ENCODE measurements at places on chromosomes 12 and 14.

DNA sequence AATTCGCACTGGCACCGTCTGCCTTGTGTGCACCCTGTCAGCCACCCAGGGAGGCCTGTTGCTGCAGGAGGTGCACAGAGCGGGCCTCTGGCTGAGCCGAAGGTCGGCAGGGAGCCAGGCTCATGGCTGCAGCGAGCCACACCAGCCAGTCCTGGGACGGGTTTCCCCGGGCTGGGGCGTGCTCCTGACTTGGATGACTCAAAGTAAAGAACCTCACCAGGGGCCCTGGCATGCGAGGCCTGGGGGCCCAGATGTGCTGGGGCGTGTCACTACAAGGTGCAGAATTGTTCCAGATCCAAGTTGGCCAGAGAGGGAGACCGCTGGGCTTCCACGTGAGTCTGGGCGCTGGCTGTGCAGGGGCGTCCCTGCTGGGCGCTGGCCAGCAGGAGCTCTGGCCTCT lies 34.5 kb downstream of the FBRSL1 start:
- DNase-seq, result no peak

DNA sequence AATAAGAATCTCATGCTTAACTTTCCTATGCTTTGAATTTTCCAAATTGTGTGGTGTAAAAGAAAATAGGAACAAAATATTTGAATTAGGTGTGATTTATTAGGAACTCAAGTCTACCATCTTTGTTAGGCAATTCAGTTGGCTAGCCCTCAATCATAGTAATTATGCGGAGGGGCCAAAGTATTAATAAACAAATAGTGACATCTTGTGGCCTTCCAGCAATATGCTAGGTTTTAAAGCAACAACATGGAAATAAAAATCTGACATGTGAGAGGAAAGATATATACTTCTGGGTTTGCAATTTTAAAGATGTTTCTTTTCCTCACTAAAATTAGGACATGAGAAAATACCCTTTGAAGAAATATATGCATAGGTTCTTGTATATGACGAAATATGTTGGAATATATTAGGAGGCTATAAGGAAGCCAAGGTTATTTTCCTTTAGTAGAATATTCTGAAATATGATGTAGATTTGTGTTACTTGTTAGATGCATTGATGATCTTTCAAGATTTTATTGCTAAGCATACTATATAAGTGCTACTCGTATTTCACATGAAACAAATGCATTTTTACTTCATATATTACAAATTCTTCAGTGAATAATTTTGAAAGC lies 200.4 kb downstream of the PTPRO start:
- DNase-seq, result peak; percentile 41

- no peak for DNase-seq
These were observed 65.7 kb downstream of the MOK start for GRCh38 chr14:102239231-102239630.

DNA sequence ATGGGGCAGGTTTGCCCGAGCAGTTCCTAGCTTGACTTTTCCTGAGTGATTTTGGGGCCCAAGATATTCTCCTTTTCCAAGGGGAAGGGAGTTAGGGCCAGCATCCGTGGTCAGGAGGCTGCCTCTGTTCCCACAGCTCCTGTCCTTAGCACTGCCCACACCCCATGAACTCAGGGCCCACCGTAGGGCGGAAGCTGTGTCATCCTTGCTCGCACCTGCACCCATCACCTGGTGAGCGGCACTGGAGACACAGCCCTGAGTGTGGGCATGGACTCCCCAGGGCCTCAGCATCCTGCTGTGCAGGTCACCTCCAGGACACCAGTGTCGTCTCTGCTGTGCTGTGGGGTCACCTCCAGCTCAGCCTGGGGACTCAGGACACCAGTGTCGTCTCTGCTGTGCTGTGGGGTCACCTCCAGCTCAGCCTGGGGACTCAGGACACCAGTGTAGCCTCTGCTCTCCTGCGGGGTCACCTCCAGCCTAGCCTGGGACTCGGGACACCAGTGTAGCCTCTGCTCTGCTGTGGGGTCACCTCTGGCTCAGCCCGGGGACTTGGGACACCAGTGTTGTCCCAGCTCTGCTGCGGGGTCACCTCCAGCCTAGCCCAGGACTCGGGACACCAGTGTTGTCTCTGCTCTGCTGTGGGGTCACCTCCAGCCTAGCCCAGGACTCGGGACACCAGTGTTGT lies 322.9 kb downstream of the ADGRD1 start:
- no peak for DNase-seq

DNA sequence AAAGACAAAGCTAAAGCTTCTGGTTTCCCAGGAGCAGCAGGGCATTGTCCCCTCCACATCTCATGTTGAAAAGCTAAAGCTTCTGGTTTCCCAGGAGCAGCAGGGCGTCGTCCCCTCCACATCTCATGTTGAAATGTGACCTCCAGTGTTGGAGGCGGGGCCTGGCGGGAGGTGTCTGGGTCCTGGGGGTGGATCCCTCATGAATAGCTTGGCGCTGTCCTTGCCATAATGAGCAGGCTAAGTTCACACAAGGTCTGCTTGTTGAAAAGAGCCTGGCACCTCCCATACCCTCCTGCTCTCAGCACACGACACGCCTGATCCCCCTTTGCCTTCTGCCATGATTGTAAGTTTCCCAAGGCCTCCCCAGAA lies 123.7 kb downstream of the PIWIL1 start:
- DNase-seq, result no peak

DNA sequence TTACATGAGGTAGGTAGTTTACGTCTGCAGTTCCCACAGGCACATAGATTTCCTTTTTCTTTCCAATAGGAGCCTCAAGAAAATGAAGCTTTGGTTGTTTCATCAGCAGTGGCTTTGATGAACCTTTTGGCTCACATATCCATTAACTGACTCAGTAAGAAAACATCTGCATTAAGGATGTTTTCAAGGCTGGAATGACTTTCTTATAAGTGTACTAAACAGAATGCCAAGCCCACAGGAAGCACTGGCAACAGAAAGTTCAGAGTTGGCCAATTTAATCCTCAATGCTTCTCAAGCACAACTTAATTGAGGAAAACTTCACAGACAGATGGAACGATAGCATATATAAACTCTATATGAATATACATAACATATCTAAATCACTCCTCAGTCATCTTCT lies 63.5 kb downstream of the ST8SIA1 start:
- DNase-seq, result peak; percentile 72

GRCh38 chr12:27971606-27972005 lies 927 bp downstream of the PTHLH start:
- DNase-seq, result no peak

GRCh38 chr12:227923-228845 lies 14.2 kb upstream of the SLC6A12 start:
- DNase-seq, result no peak

GRCh38 chr12:47110718-47111391 lies 31.1 kb upstream of the AMIGO2 start:
- DNase-seq, result no peak

DNA sequence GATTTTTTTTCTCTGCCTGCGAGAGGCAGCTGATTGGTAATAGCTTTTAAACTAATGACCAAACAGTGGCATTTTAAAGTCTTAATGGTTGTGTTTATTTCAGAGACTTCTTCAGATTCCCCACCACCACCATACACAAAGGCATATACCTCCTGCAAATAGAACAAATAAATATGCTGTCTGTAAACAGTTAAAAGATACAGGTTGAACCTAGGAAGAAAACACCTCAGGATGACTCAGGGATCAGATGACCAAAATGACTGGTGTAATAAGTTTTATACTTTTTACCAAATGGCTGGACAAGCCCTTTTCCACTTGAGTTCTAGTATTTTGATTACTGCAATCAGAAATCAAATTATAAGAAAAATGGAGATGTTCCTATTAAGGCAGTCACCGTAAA lies 364.1 kb downstream of the PAWR start:
- no peak for DNase-seq

DNA sequence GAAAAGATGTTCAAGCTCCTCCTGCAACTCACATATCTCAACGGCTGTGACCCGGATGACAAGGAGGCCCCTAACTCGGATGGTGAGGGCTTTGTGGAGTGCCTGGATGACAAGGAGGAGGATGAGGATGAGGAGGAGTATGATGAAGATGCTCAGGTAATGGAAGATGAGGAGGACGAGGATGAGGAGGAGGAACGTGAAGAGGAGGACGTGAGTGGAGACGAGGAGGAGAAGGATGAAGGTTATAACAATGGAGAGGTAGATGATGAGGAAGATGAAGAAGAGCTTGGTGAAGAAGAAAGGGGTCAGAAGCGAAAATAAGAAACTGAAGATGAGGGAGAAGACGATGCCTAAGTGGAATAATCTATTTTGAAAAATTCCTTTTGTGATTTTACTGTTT lies 702 bp downstream of the ANP32D start:
- no peak for DNase-seq

GRCh38 chr12:109943811-109944210 lies 43.7 kb downstream of the TCHP start:
- no peak for DNase-seq

GRCh38 chr12:14775636-14775980 lies 27.7 kb downstream of the WBP11 start:
- peak; percentile 21 for DNase-seq

DNA sequence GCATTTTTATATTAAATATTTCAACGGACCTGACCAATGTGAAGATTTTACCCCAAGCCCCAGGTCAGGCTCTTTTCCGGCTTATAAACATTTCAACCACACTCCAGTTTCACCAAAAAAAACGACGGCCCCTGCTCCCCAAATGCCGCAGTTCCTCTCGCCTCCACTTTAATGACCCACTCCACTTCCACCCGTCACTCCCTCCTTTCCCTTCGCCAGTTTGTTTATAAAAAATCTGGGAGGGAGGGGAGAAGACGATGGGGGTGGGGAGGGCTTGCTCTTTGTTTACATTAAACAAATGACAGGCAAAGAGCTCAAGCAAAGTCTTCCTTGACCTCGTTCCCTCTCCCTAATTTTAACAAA lies 5.4 kb downstream of the SIX6 start:
- no peak for DNase-seq

DNA sequence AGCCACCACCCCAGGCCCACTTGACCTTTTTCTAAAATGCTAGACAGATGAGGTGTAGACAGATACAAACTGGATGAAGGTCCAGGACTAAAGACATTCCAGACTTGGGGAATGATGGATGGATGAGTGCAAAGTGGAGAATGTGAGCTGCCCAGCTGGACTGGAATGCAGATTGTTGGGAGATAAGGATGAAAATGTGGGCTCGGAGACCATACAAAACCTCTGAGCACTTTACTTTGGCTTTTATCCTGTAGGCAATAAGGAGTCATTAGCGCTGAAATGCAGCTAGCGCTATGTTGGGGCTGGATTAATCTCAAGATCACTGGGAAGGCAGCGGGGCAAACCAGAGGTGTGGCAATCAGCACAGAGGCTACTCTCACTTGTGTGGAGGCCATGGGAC lies 64.7 kb upstream of the GNPNAT1 start:
- DNase-seq, result no peak

GRCh38 chr14:76034566-76034965 lies 49.0 kb downstream of the IFT43 start:
- no peak for DNase-seq

- DNase-seq, result no peak
These were observed 63.1 kb downstream of the GLT1D1 start for GRCh38 chr12:128916425-128916824.

DNA sequence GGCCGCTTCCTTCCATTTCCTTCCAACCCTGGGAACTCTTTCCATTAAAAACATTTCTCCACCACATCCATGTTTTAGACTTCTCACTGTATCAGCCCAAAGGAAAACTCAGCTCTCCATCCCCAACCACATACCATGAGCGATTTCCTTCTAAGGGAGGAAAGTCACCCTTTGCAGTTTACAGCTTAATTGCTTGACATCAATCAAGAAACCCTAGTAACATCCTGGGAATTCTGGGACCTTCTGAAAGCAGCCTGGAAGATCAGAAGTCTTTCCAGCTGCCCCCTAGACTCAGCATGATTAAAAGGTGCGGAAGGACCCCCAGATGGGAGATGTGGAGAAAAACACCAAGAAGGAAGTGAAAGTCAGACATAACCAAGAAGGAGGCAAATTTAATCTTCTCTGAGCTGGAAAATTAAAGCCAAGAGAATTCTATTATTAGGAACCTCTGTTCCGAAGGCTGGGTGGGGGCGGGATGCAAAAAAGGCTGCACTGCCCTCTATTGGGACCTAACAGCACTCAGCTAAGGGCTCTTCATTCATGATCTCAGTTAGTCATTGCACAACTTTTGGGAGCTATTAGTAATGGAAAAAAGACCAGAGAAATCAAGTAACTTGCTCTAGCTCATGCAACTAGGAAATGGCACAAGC lies 73.3 kb upstream of the PLXNC1 start:
- peak; percentile 92 for DNase-seq

GRCh38 chr12:12460935-12461922 lies 101.4 kb downstream of the DUSP16 start:
- DNase-seq, result no peak

- DNase-seq, result no peak
These were observed 186.5 kb downstream of the SPTSSA start for GRCh38 chr14:34275530-34275929.

DNA sequence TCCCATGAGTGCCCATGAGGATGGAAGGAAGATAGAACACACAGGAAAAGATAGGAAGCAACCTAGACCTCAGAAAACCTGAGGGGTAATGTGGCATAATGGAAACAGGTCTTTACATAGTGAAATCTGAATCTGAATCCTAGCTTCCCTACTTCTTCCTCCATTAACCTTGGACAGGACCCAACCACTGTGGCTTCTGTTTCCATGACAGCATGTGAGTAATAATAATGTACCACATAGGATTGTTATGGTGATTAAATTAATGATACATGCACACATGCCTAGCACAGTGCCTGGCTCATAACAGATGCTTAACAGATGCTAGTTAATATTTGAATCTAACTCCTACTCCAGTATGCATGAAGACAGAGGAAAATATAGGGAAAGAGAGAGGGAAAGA lies 11.2 kb downstream of the TTC9 start:
- DNase-seq, result no peak

- no peak for DNase-seq
These were observed 29.9 kb upstream of the ZNF641 start for GRCh38 chr12:48380596-48380995.

DNA sequence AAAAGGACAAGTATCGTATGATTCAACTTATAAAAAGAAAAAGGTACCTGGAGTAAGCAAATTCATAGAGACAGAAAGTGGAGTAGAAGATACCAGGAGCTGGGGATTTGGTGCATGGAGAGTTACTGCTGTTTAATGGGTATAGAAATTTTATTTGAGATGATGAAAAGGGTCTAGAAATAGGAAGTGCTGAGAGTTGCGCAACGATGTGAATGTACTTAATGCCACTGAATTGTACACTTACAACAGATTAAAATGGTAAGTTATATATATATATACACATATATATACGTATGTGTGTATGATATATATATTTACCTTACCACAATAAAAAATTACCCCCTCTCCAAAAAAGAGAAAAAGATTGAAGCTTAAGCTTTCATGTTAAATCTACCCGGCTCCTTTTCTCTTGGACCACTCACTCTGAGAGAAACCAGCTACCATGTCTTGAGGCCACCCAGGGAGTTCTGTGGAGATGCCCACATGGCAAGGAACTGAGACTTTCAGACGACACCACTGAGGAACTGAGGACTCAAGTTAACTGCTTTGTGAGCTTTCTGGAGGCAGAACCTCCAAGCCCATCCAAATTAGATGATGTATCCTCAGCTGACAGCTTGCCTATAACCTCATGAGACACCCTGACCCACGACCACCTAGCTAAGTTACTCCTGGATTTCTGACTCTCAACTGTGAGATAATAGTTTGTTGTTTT lies 130.0 kb upstream of the BTG1 start:
- DNase-seq, result no peak

GRCh38 chr14:81743605-81744004 lies 210.0 kb upstream of the SEL1L start:
- no peak for DNase-seq

All from AG08395 (cell line).